ENCODE measurements at places on chromosomes 6 and 20. TPM values are rescaled to one million over a fixed set of nuclear protein-coding genes. Genes with fewer than 3 reads are reported as not detected.

DNA sequence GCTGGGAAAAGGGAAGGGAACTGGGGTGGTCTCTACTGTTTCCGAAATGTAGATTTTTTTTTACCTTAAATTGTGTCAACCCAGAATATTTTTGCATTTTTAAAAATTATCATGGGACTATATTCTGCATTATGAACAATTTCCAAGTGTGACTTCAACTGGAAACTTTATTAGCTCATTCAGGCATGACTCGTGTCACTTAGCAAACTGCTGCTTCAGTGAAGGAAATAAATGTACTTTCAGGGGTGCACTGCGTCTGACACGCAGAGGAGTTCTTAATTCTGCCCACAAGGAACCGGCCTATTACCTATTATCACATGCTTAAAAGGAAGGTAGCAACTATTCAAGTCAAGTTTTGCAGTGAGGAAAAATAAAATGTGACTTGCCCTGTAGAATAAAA lies 291.3 kb upstream of the PRDM1 start:
- no peak for DNase-seq

TCF21 gene
- 0.07 TPM for total RNA-seq

IL17A gene
- total RNA-seq: not detected

GRCh38 chr6:133741375-133741861 lies 147.5 kb upstream of the TCF21 start:
- DNase-seq: peak; percentile 61

GRCh38 chr6:5155906-5156305 lies 70.8 kb downstream of the PPP1R3G start:
- no peak for DNase-seq

- DNase-seq: no peak
Measured at GRCh38 chr6:154521412-154521811, 10.9 kb upstream of the CNKSR3 start.

DNA sequence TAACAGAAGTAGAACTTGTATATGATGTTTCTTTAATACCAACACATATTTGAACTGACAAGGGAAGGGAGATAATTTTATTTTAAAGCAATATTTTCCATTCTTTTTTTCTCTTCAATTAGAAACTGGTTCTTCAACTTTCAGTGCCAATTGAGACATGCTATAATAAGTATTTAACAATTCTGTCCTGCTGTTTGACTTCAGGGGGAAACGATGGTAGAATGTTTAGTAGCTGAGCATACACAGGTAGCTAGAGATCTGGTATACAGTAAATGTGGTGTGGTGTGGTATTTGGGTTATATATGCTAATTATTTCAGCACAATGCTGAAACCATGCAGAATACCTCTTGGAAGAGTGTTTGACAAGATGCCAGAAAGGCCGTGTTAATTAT lies 156.9 kb downstream of the ARID1B start:
- DNase-seq: no peak

MCCD1 gene
- not detected for total RNA-seq

PARD6B gene
- 16.6 TPM for total RNA-seq

Data from M059J (cell line).